ENCODE measurements at places on chromosomes 13 and 19.

GRCh38 chr19:11422163-11423065 is 3.3 kb upstream of the RGL3 start:
- peak; percentile 67 for DNase-seq

DNA sequence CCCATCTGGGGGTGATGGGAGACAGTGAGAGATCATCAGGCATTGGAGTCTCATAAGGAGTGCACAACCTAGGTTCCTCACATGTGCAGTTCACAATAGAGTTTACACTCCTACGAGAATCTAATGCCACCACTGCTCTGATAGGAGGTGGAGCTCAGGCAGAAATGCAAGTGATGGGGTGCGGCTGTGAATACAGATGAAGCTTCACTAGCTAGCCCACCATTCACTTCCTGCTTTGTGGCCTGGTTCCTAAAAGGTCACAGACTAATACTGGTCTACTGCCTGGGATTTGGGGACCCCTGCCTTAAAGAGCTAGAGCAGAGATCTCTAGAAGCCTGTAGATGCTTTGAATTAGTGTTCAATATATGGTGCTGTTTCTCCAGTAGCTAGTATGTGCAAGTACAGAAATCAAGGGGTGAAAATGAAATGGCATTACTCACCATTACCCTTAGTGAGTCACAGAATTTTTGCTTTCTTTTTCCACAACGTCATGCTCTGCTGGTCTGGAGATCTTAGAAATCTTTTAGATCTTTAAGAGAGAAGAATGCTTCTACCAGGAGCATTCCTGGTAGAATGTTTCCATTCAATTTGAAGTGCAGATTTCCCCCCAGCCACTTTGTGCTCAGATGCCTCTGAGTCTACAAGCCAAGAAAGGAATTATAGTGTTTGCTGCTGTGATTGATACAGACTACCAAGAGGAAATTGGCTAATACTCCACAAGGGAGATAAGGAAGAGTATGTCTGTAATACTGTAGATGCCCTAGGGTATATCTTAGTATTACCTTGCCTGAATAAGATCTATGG is 2301.2 kb downstream of the PCDH9 start:
- no peak for DNase-seq

DNA sequence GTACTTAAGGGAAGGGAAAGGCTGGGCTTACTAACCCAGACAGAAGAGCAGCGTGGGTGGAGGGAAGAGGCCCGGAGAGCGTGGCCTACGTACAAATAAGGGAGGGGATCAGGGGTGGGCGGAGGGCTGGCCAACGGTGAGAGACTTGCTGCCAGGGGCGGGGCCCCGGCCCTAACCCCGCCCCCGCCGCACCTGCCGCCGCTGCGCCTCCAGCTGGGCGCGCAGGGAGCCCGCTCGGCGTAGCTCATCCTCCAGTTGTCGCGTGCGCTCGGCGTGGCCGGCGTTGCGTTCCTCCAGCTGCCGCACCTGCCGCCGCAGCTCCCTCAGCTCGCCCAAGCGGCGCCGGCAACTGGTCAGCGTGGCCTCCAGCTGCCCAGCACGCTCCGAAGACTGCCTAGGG is 5.7 kb downstream of the HOOK2 start:
- peak; percentile 65 for DNase-seq

DNA sequence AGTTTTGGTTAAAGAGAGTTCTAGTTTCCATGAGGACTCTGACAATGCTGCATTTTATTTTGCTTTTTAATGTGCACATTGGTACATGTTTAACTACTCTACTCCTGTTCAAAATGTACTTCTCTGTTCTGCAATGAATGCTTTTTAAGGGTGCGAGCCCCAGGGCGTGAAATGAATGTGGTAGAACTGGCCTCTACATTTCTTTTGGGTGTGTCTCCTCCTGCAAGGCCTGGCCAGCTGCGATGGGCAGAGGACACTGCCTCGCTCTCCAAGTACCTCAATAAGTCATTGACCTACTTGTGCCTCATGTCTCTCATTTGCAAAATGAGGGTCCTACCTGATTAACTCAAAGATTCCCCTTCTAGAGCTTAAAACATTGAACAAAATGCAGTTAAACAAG is 6.7 kb downstream of the RGS9BP start:
- no peak for DNase-seq

GRCh38 chr13:98460516-98460915 is 116.4 kb downstream of the STK24 start:
- no peak for DNase-seq

GRCh38 chr19:5238700-5239099 is 101.9 kb downstream of the PTPRS start:
- no peak for DNase-seq

- no peak for DNase-seq
Observed at GRCh38 chr19:50314724-50315708, 14.2 kb downstream of the KCNC3 start.

DNA sequence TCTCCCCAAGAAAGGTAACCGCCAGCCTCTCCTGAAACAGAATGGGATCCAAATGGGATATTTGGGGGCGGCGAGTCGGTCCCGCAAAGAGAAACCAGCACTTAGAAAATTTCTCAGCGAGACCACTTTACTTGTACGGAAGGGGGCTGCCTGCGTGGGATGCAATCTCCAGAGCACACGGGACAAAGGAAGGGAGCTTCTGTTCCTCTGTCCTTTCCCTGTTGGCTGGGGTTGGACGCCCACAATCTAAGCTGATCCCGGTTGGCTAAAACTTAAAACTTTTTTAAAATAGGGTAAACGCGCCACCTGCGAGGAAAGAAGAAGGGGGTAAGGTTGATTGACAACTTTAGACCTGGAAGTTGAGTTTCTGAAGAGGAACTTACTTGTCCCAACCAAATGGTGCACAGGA is 826 bp upstream of the BSG start:
- no peak for DNase-seq

DNA sequence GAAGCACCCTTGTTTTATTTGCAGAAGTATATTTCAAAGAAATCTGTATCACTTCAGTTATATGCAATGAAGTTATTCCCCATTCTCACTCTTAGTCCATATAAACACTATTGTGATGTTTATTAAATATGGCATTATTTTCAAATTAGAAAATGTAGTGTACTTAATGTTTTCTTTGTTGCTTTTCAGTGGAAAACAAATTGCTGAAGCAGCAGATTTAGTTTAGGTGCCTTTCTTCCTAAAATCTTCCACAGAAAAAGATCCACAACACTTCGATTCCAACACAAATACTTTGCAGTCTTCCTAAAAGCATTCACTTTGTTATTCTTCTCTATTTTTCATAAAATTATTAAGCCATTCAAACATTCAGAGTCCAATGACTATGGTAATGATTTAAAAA is 492.1 kb upstream of the GPC6 start:
- no peak for DNase-seq

- DNase-seq = no peak
Observed at GRCh38 chr19:30086220-30086619, 144.2 kb downstream of the URI1 start.

DNA sequence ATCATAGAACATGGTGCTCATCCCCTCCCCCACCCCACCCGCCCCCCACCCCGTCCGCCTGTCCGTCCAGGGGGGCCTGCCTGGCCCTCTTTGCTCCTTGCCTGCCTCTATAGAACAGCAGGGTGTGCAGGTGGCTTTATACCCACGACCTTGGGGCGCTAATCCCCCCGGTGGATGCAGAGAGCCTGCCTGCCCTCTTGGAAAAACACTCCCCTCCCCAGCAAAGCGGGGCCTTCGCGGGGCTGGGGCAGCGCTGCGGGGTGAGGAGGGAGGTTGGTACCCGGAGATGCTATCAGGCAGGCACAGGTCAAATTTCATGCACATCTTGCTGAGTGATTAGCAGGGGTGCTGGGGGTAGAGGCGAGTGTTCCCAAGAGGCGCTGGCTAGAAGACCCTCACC is 21.9 kb downstream of the RFX1 start:
- DNase-seq = no peak

- DNase-seq = no peak
Observed at GRCh38 chr13:98397221-98397620, 179.7 kb downstream of the STK24 start.

DNA sequence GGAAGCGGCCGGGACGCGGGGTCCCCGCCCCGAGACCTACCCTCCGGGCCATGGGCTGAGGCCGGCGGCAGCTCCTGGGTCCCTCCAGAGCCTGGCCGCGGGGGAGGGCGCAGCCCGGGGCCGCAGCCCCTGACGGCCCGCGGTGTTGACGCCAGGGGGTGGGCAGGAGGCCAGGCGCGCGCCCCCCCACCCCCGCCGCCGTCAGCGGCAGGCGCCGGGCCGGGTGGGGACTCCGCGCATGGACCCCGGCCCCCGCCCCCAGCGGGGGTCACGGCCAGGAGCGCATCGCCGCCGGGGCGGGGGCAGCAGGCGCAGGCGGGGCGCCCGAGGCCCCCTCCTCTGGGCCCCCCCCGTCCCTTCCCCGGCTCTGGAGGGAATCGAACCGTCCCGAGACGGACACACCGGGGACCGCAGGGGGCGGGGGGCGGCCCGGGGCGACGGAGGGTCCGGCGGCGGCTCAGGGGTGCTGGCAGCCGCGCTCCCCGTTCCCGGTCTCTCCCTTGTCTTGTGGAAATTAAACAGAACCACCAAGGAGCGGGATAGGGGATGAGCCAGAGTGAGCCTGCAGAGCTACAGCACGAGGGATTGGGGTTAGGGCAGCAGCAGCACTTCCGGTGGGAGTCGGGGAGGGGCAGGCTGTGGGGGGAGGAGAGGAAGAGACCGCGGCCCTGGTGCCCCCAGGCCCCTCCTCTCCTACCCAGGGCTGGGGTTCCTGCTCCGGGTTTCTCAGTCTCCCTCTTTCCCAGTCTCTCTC is at the start of gene MEIS3:
MEIS3 (minus strand) TSS at position 498 of the 754 bp plus-strand sequence; CDS start at position 52, 446 bp downstream.
- no peak for DNase-seq

- DNase-seq = no peak
Observed at GRCh38 chr19:1035998-1036621, 3.8 kb upstream of the ABCA7 start.

DNA sequence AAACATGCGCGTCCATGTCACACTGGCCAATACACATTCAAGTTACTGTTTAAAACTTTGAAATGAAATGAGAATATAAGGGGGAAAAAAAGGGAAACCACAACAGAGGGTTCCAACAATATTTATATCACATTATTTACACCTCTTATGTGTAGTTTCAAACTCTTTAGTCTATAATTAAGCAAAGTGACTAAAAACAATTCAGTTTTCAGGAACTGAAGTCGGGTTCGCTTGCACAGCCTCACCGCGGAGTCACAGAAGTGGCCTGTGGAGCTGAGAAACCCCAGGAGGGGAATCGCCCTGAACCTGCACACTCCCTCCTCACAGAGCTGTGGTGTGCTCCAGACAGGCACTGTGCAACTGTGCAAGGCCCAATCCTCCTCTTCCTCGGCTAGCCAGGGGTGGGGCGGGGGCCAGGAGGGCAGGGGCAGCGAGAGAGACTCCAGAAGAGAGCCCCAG is 75.9 kb downstream of the STK24 start:
- no peak for DNase-seq

DNA sequence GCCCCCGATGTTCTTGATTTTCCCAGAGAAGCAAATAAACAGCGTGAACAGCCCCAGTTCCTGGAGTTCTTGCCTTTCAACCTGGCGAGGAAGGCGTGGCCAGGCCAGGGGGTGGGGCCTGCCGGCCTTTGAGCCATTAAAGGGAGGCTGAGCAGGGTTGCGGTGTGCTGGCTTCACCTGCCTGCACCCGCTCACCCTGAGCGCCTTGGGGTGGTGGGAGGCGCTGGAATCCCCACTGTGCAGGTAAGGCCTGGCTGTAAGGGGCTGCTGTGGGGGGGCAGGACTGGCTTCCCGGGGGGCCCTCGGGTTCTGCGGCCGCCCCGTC is 2.7 kb upstream of the MISP start:
- no peak for DNase-seq

DNA sequence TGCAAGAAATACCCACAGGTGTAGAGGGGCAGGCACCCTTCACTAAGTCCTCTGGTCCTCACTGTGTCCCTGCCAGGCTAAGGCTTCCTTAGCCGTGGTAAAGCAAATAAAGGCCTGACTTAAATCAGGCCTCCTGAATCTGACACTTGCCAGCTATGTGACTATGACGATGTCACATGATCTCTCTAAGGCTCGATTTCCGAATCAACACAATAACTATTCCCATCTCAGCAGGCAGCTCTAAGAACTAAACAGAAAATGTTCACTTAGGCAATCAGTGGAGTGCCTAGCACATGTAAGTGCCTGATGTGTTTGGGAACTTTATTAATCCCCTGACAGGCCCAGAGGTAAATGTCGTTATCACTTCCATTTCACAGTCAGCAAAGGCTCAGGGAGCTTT is 2.0 kb downstream of the ZNF550 start:
- no peak for DNase-seq

GRCh38 chr19:18386543-18387271 is 749 bp downstream of the GDF15 start:
- DNase-seq = no peak

DNA sequence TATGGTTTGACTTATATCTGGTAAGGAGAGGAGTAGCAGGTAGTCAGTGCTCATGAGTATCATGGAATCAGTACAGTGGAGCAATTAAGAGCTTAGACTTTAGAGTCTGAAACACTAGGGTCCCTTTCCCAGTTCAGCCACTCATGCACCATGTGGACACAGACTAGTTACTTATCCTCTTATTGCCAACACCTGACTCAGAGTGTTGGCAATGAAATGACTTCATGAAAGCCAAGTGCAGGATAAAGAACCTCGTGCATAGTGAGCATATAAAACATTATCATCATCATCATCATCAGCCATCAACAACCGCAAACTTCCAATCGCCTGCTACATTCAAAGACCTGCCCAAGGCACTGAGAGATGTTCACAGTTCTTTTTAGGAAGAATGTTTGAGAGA is 164.2 kb downstream of the FOXO1 start:
- no peak for DNase-seq

GRCh38 chr19:52343548-52343947 is 7.5 kb downstream of the ZNF610 start:
- DNase-seq = peak; percentile 47

DNA sequence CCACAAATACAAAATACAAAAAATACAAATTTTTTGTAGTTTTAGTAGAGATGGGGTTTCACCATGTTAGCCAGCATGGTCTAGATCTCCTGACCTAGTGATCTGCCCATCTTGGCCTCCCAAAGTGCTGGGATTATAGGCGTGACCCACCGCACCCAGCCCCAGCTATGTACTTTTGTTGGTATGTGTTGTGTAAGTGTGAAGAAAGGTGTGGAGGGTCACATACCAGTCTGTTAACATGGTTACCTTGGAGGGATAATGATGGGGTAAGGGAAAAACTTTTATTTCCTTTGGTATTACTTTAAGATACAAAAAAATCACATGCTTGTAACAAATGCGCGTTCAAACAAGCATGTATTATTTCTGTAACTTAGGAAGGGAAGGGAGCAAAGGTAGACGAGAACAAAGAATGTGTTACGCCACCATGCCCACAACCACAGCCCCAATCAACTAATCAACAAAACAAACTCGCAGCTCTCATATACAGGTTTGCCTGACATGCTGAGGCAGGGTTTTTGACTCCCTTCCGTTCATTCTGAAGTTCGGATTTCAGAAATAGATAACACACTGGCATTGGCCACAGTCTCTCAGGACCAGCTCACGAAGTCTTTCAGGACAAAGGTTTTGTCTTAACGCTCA is 13.5 kb upstream of the VWA8 start:
- DNase-seq = peak; percentile 6

- no peak for DNase-seq
Observed at GRCh38 chr19:2070436-2070827, 19.4 kb upstream of the MKNK2 start.

- DNase-seq = peak; percentile 47
Observed at GRCh38 chr19:11496391-11497163, 9.1 kb downstream of the ZNF653 start.

GRCh38 chr13:108902405-108903155 is 273.2 kb downstream of the MYO16 start:
- DNase-seq = no peak

- no peak for DNase-seq
Observed at GRCh38 chr19:35793381-35794165, 18.2 kb downstream of the ARHGAP33 start.
